ENCODE measurements at places on chromosomes 6 and 20.

DNA sequence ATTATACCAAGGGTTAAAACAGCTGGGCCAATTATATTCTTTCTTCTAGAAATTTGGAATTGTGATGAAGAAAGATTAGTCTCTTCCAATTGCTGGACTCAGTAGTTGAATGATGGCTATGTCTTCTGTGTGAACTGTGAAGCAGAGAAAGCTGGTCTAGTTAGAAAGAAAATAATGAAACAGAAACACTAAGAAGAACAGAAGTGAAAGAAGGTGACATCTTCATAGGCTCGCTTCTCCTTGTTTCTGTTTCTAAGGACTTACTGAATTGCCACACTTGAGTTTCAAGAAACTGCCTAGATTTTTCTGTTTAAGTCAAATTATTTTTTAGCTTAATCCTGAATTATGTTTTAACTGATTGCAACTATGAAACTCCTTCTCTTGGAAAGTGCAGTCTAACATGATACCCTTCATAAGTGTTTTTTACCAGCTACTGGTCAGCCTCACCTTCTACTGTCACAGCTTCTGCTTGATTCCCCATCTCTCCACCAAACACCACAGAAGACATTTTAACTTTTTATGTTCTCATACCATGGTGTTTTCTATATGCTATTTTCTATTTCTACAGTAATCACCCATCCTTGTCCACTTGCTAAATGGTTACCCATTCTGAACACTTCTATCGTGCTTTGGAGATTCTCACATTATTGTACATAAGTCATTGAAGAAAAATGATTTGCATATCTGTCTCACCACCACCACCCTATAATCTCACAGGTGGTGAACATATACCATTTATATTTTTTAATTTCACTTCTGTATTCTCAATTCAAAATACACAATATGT, 268.8 kb downstream of the GRIK2 start:
- no peak for DNase-seq

DNA sequence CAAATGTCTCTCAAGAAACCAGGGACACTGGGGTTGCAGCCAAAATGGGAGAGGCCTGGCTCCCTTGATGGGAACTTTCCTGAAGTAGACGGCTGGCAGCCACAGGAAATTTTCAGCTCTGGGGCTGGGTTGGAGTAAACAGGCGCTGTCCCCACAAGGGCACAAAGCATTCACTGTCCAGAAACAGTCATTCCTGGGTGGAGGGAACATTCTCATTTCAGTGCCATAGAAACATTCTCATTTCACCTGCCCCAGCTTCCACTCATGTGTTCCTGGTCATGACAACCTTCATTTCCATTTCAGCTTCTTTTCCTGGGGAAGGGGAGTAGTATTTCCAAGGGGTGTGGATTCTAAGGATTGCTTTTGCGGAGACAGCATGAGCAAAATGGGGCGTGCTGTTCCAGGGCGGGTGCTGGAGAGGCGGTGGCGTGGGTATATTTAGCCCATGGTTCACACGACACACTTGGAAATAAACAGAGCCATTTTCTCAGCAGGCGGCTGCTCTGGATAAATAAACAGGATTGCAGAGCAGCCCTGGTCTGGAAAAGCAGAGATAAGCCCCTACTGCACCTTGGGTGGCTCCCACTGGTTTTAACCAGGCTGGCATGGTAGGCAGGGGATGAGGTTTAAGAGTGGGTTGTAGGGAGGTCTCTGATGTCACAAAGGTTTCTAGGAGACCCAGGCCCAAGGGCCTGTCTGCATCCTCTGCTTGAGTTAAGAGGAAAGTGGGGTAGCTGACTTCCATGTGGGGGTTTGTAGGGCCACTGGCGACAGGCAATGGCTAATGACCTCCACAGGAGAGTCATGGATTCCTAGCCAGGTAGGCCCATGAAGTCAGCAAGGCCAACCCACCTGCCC, 32.9 kb downstream of the COX4I2 start:
- no peak for DNase-seq

DNA sequence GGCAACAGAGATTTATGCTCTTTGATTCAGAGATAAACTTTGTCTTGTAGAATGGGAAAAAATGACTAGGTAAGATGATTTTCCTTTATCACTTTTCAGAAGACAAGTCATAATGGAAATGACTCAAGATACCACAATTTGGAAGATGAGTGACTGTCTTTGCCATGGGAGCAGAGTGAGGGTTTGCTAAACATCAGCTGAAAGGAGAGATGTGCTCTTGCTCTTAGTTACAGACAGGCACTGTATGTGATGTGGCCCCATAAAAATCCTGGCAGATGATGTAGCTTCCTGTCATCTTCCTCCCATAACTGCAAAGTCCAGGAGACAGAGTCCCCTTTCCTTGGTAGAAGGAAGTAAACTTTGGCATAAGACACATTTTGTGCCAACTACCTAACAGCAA, 47.6 kb downstream of the BACH2 start:
- DNase-seq: no peak

- no peak for DNase-seq
Observed at GRCh38 chr6:40348591-40348990, 238.6 kb downstream of the LRFN2 start.

DNA sequence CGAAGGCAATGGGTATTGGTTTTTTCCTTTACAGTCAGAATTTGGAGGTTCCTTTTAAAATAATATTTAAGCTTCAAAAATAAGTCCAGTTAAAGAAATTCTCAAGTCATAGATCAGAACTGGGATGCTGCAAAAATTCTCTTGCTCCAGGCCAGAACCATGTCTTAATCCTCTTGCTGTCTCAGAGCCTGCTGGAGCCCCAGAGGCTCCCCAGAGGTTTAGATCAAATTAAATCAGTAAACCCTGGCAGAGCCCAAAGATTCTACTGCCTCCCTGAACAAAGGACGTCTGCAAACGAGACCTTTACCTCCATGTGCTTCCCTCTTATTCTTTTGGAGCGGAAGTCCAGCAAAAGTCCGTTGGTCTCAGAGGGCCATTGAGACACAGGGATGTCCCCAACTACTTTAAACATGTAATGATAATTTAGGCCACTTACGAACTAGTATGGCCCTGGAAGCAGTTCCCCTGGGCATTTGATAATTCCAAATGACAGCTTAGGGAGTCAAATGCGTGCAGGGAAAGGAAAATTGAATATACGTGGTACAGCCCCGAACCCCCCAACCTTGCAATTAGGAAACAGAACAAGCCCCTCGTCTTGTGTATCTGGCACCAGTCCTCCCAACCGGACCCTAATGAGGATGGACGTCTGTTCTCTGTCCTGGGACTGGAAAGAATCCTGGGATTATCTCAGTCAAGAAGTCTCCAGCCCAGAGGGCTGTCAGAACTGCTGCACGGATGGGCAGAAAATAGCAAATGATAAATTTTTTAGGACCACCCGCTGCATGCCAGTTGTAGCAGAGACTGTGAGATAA, 31.5 kb downstream of the SULF2 start:
- DNase-seq: no peak

Measured in stimulated activated CD4-positive, alpha-beta T cell treated with anti-CD3 and anti-CD28 coated beads, TNF-alpha, amount 100 ng/mL, for 1 hour (primary cell).